ENCODE measurements at places on chromosomes 16 and 17.
A peak's percentile ranks its signal among the peaks of the same experiment; 100 is the strongest.

GRCh38 chr16:67241008-67241900 is 6.0 kb downstream of the FHOD1 start:
- DNase-seq, result peak; percentile 83

GRCh38 chr17:1551741-1552140 is 10.9 kb downstream of the PITPNA start:
- DNase-seq, result no peak

GRCh38 chr16:2817340-2818271 is 569 bp downstream of the PRSS21 start:
- DNase-seq, result no peak

DNA sequence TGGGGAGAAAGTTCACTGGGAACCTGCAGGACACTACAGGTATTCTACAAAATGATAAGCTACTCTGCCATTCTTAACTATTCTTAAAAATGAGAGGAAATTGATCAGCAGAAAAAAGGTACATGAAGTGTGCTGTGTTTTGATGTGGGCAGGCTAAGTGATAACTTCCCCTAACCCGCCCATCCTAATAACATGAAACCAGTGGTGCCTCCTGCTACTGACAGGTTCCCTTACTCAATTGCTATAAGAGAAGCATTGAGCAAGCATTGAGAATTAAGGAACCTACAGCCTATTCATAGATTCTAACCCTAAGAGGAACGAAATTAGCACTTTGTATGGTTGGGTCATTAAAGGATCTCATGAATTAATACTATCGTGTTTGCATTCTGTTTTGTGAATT is 18.9 kb downstream of the XYLT1 start:
- DNase-seq, result no peak

- DNase-seq, result no peak
Measured at GRCh38 chr17:80086616-80087015, 14.8 kb upstream of the GAA start.

DNA sequence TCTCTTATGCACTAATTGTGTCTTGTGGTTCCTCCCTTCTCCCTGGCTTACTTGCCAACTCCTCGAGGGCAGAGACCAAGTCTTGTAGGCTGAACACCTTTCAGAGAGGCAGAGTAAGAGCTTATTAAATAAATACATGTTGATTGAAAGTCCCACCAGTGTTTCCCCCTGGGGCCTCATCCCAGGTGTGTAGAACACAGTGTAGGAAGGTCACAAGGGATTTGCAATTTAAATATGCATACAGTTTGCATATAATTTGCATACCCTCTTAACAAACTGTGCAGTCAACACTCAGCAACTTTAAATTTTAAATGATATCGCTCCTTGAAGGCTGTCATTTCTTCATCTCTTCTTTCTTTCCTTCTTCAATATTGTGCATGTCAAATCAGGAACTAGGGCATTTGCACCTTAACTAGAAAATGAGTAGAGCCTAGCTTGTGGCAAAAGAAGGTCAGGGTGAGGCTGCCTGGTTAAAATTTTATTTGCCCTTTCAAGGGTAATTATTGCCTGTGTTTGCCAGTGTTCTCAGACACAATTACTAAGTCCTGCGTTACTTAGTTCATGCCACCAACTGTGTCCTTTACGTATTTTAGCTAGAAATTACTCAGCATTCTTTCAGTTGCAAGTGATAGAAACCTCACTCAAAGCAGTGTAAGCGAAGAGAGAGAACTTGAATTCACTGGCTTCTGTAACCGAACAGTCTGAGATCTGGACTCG is 465.7 kb downstream of the HAPSTR1 start:
- DNase-seq, result no peak

- no peak for DNase-seq
Measured at GRCh38 chr17:73334771-73335513, 23.1 kb upstream of the CDC42EP4 start.

DNA sequence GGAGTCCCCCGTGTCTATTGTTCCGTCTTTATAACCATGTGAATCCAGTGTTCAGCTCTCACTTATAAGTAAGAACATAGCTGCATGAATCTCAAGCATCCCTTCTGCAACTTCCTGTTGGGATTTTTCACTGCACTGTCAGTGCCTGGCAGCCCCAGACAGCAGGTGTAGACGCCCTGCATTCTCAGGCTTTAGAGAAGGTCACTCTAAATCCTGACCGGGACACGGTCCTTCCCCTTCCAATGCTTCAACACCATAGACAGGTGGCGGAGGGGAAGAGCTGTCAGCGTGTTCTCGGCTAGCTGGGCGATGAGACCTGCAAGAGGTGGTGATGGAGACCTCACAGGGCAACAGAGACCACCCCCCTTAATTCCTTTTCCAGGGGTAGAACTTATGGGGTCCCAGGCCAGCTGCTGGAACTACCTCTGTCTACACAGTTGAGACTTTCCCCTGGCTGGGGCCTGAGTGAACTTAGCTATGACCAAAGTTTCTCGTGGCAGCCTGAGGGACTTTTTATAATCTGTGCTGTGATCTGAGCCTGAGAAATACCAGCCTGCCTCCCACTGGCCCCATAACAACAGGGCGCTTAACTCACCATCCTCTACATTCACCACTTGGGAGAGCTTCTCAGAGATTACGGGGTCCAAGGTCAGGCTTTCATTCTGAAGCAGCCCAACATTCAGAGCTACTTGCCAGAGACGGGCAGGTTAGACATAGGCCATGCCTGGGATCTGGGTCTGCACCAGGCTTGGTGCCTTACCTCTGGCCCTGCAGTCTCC is 143.2 kb upstream of the TNRC6C start:
- no peak for DNase-seq

- peak; percentile 67 for DNase-seq
Measured at GRCh38 chr17:65109990-65110680, 27.0 kb upstream of the RGS9 start.

- no peak for DNase-seq
Measured at GRCh38 chr17:15245054-15245453, 20.1 kb downstream of the PMP22 start.

DNA sequence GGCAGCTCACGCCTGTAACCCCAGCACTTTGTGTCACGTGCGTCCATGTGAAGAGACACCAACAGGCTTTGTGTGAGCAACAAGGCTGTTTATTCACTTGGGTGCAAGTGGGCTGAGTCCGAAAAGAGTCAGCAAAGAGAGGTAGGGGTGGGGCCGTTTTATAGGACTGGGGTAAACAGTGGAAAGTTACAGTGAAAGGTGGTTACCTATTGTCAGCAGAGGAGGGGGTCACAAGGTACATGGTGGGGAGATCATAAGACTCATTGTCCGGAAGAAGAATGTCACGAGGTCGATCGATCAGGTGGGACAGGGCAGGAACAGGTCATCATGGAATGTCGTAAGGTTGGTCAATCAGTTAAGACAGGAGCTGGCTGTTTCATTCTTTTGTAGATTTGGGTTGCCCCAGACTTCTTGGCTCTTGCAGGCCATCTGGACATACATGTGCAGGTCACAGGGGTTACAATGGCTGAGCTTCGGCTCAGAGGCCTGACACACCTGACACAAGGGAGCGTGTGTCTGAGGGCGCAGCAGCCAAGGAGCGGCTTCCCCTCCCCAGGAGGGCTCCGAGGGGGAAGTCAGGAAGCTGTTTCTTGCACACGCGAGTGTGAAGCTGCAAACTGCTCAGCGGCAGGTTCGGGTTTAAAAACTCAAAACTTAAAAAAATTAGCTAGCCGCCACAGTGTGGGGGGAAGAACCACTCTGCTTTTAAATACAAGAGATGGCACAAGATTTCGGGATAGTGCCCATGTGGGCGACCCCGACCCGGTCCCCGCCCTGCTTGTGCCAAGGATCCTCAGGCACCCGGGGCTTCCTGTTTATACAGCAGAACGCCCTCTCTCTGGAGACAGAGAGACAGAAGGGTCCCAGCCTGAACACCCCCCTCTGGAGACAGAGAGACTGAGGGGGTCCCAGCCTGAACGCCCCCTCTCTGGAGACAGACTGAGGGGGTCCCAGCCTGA is 12.4 kb upstream of the TEX19 start:
- DNase-seq, result no peak
